ENCODE measurements at places on chromosomes 3 and 15.

DNA sequence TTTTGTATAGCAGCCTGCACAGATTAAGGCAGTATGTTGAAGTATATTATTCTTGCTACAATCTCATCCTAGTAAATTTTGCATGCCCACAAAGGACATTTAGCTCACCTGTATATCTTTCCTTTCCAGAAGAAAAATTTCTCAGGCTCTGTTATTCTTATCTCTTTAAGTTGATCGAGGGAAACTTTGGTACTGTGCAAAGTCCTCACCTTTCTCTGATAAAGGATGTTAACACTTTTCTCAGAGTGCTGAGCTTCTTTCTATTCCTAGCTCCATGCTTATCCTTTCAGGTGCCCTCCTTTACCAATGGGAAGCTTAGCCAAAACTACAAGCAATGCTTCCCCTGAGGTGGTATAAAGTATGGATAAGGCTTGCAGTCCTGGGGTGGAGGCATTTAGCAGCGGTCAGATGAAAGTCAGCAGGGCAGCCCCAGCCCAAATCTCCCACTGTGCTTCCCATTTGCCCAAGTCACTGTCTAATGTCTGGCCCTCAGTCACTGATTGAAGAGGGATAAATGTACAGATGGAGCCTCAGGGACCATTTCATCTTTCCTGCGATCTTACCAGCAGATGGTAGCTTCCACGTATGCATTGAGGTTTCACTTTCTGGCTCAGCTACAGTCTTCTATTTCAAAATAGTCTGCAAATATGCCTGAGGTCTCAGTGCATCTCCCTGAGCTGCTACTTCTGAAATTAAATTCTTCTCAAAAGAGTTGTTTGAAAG lies 127.8 kb upstream of the P2RY1 start:
- DNase-seq: no peak

- DNase-seq: peak; percentile 69
These were observed 226.8 kb downstream of the DTWD1 start for GRCh38 chr15:49847423-49848281.

DNA sequence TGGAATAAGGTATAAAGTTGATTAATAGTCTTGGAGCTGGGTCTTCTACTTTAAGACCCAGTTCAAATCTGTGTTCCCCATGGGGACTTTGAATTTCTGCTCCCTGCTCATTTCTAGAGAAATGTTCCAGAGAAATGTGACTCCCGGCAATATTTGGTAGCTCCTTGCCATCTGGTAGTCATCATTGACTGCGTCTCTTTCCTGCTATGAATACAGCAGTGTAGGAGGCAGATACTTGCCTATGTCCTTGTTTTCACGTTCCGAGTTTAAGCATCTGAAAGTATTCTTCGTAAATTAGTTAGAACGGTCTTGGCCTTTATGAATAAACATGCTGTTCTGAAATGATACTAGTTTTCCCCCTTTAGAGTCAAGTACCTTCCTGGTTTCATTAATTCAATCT lies 352.9 kb downstream of the PTPRG start:
- no peak for DNase-seq

GRCh38 chr15:90101130-90101968 lies 919 bp downstream of the IDH2 start:
- DNase-seq: no peak

DNA sequence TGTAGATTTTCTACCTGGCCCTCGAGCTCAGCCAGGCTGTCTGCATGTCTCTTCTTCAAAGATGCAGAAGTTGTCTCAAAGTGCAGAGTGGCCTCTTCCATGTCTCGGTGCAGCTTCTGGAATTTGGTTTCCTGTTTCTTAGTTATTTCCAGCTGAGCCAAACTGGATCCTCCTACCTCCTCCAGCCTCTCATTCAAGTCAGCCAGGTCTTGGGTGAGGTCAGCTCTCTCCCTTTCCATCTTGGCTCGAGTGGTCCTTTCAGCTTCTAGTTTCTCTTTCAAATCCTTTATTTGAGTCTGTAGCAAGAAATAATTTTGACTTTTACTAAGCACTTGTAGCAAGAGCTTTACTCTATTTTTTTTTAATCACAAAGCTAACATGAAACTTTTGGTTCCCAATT lies 81.8 kb downstream of the MYH15 start:
- DNase-seq: peak; percentile 9

DNA sequence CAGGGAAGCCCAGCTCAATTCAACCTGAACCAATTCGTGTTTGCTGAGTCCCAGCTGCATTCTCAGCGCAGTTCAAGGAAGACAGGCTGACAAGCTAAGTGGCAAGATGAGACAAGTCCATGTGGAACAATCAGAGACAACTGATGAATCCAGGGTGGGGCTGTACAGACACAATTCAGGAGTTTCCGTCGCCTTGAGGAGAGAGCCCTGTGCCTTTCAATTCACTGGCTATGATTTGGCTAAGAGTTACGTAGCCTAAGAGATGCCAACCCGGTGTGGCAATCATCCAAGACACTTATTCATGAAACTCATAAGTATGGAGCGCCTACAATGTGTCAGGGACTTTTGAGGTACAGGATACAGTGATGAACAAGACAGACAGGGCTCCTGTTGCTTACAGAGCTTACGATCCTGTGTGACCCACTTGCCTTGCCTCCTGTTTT lies 15.5 kb upstream of the ZBED2 start:
- no peak for DNase-seq

DNA sequence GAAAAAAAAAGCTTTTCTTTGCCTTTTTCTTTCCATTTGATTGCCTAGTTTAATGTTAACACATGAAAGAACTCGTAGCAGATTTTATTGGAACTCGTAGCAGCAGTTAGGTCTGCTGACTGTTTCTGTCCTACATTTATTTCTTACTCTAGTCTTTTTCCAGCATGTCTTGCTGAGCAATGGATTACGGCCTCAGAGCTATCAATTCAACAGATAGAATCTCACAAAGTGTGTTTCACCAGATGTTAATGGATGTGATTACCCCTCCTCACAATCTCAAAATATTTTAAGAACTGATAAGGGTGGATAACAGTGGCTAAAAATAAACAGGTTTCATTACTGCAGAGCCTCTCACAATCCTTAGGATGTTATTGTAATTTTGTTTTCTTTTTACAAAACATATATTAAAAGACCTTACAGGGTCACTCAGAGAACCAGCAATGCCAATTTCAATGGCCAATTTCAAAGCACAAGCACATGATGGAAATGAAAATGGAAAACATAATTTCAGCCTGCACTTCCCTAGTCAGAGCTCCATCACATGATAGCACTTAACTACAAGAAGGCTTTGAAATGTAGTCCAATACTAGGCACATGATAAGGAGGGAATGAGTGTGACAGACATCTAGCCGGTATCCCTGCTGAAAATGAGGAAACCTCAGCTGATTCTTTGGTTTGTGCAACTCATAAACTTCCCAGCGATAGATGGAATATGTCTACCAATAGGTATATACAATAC lies 838.1 kb upstream of the SEMA6D start:
- DNase-seq: no peak

DNA sequence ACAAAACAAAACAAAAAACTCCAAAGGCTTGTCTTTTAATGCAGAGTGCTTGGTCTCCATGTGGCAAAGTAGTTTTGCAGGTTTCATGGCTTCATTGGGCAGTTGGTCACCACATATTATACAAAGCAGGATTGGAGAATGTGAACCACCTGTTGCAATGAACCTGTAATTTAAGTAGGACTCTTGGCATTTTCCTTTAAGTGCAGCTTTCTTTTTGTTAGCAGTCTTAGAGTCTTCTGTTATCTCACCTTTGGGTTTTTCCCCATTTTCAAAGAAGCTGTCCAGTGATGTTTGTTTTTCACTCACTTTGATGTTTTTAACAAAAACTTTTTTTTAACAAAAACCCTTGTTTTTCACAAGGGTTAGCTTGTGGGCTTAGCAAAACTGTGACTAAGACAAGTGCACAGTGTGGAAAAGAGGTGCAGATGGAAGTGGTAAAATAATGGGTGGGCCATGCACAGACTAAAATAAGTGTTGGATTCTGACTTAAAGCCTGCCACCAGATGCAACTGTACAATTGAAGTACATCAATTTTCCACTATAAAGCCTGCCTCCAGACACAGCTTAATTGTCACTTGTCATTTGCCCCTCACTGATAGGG lies 2.9 kb upstream of the PLSCR1 start:
- DNase-seq: no peak

DNA sequence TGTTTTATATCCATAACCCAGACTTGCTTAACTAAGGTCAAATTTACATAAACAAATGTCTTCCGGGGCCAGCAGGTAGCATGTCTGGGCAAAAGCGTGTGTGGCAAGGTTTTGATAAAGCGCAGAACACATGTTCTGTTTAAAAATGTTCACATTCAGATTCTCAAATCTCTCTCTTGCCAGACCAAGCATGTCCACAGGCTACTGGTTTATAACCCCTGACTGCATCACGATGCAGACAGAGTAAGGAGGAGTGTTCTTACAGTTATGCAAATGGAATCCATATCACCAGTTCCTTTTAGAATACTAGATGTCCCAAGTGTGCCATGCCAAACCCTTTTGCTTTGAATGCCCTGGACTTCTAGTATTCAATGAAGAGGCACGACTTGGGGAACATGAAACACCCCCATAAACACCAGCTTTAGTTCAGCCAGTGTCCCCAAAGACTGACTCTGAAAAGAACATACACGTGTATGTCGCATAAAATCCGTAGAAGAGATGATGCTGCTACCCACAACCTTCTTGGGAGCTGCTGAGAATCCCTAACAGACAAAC lies 412.0 kb downstream of the CNTN4 start:
- DNase-seq: no peak

DNA sequence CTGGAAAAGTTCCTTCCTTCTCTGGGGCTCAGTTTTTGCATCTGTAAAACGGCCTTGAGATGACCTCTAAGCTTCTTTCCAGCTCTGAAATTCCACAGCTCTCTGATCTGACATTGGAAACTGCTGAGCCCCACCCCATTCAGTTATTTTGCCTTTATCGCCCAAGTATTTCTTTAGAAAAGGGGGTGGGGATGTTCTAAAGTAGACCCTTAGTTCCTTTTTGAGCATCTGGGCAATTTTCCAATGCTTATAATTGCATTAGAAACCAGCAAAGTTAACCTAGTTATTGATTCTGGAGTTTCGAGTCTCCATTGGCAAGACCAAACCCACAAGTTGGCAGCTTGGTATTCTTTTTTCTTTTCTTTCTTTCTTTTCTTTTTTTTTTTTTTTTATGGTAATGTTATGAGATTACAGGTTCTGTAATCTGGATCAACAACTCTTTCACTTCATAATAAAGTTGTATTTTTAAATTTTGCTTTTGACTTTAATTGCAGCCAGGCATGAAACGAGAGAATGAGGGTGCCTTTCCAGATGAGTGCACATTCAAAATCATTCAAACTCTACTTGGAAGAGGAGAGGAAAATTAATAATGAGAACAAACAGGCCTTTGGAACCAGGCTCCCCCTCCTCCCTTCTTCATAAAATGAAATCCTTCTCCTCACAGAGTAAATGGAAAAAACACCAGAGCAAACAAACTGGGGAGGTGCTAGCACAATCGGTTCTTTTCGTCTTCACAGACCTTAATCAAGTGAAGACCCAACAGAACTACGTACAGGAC lies 76.8 kb upstream of the LRIG1 start:
- DNase-seq: no peak

- DNase-seq: peak; percentile 33
These were observed at the start of gene MYO5C for GRCh38 chr15:52295421-52296001. Gene MYO5C, minus strand, starts transcription at chr15:52295804. Its CDS starts 168 bp downstream, at chr15:52295636.

DNA sequence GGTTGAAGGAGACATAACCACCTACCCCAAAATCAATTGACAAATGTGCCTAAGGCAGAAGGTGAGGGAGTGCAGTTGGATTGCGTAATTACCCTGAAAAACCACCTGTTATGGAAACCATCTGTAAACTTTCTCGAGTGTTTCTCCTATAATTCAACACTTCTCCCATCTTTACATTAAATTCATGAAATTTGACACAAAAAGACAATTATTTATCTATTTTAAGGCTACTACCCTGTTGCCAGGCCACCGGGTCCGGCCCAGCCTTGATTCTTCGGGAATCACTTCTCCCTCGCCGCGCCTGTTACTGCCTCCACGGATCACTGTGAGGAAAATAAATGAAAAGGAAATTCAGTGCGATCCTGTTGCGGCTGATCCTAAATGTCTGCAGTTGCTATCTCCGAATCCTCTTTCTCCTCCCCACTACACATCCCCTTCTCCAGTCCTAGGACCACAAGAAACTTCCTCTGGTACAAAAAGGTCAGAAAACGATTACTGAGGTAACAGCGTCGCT lies 646 bp downstream of the IQCB1 start:
- DNase-seq: no peak

DNA sequence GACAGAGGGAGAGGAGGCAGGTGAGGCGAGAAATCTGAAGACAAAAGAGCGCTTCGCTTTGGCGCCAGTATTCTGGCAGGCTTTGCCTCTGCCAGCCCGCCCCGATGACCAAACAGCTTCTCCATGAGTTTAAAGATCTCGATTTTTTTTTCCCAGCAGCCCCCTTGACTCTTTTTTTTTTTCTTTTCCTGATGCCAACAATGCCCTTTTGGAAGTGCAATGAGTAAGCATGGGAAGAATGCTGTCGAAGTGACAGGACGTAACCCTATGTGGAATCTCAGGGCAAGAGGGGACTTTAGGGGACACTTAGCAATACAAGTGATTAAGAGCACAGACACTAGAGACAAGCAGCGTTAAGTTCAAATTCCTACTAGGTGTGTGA lies 211.7 kb downstream of the FGF12 start:
- no peak for DNase-seq

DNA sequence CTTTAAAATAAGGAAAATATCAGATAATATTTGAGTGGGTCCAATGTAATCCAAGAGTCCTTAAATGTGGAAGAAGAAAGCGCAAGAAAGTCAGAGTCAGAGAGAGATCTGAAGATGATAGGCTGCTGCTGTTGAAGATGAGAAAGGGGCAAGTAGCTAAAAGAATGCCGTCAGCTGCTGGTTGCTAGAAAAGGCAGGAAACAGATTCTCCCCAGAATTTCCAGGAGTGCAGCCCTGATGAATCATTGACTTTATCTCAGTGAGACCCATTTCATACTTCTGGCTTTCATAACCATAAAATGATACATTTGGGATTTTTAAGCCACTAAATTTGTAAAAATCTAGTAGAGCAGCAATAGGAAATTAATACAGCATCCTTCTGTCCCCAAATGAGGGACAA lies 7.5 kb upstream of the CHMP2B start:
- DNase-seq: no peak

DNA sequence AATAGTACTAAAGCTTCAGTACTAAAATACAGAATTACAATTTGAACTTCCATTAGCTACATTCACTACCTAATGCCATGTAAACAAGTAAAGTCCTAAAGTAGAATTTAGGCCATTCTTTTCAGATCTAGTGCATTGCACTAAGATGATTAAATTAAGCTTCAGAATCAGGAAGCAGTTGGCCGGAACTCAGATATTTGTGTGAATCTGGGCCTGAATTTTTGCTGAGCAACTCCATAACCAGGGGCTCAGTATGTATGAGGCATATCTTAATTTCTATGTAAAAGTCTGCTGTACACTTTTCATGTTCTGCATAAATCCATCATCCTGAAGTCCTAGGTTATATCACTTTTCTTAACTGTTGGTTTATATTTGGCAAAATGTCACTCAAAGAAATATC lies 246.4 kb downstream of the RBMS3 start:
- DNase-seq: no peak

DNA sequence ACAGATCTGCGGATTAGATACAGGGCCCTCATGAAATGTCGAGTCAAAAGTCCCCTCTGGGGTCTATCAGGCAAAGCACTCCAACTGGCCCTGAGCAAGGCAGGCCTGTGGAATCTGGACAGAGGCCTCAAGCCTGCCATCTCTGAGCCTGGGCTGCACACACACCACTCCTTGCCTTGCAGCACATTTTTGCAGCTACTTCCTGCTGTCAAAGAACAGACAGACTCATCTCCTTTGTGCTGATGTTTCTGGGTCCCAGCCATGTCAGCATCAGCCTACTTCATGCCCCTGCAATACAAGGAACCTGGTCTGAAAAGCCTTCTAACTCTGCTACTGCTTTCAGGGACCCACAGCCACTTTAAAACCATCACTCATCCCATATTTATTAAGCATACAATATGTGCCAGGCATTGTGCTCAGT lies 60.6 kb upstream of the IL12A start:
- DNase-seq: peak; percentile 34

Data from astrocyte of the spinal cord (primary cell).